ENCODE measurements at places on chromosomes 16 and 17.
A peak's percentile ranks its signal among the peaks of the same experiment; 100 is the strongest.

- no peak for DNase-seq
Observed at GRCh38 chr17:15657868-15658267, 26.2 kb downstream of the TRIM16 start.

DNA sequence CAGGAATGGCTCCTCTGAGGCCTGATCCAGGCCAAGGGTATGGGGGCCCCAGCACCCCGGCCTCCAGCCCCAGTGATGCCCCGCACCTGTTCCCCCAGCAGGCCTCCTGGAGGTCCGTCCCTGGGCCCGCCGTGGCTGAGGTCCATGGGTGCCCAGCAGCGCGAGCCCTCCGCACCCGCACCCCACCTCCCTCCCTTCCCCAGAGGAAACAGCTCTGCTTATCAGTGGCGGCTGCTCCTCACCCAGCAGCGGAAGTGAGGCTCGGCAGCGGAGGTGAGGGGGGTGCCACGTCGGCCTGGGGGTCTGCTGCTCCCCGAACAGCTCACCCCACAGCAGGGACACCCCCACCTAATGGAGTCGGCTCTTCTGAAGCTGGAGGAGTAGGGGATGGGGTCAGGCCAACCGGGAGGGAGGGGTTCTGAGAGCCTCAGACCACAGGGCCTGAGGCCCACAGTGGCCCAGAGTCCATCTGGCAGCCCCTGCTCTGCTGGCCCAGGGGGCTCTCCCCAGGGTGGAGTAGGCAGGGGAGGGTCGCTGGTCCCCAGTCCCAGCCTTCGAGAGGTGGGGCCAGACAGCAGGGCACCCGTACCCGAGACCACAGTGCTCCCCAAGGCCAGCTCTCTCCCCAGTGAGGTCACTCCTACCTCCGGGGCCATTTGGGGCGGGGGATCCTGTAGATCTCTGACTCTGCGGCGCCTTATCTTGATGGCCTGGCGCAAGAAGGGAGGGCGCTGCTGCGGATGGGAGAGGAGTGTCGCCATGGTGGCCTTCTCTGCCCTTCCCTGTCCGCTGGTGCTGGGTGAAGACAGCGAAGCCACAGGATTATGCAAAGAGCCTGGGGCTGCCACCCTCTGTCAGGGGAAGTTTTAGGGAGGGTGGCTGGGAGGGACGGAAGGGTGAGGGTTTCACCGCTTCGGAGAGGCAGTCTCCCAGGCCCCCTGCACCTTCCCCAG, at the start of gene UNC13D:
Gene UNC13D, minus strand, starts transcription at position 828 of the 953 bp plus-strand sequence. Its CDS starts 67 bp downstream, at position 761.
- DNase-seq: no peak

GRCh38 chr17:38872027-38872511, 2.2 kb downstream of the LASP1 start:
- no peak for DNase-seq

GRCh38 chr17:3730881-3731429, 7.3 kb downstream of the HASPIN start:
- peak; percentile 30 for DNase-seq

GRCh38 chr17:46264456-46265198, 30.3 kb upstream of the LRRC37A start:
- DNase-seq: peak; percentile 54

DNA sequence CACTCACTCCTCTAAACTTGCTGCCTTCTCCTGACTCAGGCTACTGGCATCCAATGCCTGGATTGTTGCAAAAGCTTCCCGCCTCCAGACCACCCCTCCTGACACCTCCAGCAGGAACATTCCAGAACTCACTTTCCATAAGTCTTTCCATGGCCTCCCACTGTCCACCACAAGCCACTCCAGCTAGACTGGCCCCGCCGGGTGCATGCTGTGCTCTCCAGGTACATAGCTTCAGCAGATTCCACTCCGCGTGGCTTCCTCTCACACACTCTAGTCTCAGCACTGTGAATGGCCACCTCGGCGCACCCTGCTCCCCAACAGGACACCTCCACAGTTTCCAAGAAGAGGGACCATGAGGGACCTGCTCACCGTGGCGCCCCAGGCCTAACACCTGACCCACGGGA, 25.9 kb upstream of the FAAP100 start:
- no peak for DNase-seq

DNA sequence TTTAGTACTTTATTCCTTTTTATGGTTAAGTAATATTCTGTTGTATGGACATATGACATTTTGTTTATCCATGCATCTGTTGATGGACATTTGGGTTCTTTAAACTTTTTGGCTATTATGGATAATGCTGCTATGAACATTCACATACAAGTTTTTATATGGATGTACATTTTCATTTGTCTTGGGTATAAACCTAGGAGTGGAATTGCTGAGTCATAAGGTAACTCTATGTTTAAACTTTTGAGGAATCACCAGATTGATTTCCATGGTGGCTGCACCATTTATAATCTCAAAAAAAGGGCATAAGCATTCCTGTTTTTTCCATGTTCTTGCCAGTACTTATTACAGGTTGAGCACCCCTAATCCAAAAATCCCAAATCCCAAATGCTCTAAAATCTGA, 90.3 kb upstream of the CRHR1 start:
- DNase-seq: no peak

DNA sequence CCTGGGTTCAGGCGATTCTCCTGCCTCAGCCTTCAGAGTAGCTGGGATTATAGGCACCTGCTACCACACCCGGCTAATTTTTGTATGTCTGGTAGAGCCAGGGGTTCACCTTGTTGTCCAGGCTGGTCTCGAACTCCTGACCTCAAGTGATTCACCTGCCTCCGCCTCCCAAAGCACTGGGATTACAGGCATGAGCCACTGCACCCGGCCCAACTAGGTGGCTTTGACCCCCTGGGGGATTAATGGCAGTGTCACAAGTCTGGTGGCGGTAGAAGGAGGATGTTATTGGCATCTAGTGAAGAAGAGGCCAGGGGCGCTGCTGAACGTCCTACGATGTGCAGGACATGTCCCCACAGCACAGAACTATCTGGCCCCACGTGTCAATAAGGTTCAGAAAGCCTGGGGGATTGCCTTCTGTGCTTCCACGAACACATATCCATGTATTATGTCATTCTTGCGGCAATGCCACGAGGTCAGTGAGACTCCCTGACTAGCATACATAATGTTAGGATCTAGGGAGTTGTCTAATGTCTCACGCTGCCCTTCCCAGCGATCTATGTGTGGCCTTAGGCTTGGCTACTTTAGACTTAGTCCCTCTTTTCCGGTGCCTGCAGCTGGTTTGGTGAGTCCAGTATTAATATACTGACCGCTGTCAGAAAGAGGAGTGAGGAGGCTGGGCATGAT, 75.8 kb downstream of the ABCC6 start:
- no peak for DNase-seq

DNA sequence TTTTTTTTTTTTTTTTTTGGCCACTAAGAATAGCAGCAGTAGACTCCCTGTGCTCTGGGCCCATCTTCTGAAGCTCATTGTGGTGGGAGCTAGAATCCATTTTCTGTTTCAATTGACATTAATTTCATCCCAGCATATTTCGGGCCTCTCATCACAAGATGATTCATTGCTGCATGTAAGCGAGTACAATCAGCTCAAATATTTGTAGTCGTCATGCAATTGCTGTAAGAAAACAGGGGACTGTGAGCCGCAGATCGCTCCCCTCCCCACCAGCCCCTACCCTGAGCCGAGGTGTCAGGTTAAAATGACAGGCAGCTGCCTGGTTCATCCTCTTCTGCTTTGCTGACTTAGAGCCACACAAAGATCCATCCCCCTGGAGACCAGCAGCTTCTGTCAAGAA, 358.8 kb upstream of the CDH5 start:
- DNase-seq: peak; percentile 24

GRCh38 chr17:142876-143784, 5.8 kb downstream of the SCGB1C2 start:
- DNase-seq: no peak

- no peak for DNase-seq
Observed at GRCh38 chr17:44782326-44782850, 23.6 kb downstream of the ADAM11 start.

DNA sequence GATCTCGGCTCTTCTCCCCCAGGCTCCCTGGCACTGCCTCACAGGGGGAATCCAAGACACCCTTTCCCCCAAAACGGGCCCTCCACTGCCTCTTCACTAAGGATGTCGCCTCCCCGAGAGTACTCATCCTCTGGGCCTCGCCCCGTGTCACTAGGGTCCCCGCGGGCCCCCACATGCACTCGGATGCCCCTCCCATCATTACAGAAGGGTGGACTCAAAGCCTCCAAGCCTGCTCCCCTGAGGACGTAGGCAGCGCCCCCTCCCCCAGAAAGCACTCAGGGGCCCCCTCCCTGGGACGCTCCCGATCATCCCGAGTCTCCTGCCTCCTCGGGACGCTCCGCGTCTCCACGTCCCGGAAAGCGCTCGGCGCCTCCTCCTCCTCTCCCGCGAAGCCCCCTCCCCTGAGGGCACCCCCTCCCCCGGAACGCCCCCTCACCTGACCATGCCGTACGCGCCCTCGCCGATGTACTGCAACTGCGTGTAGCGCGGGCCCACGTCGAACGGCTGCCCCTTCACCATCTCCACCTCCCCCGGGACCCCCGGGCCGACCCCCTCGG, 338 bp downstream of the MAPK3 start:
- peak; percentile 28 for DNase-seq

DNA sequence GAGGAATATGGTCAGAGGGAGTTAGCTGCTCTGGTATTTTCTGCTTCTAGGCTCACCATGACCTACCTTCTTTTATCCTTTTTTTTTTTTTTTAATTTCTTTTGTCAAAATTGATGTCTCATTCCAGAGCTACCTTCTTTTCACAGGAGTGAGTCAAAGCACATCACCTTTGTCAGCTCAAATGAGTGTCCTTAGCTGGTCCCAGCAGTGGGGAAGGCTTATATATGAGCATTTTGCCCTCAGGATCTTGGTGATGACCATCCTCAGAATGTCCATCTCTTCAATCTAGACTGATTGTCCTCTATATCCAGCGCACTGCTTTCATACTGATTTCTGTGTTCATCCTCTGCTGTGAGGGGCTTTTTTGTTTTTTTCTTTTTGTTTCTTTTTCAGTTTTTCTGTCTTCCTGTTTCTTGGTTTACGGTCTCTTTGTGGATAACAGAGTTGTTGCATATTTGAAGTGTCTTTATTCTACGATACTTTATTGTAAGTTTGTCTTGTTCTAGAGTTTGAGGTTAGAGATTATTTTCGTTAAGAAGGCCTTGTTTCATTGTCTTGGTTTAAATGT, 24.9 kb downstream of the CBFB start:
- DNase-seq: no peak

- no peak for DNase-seq
Observed at GRCh38 chr16:51592001-51592501, 441.0 kb upstream of the SALL1 start.

GRCh38 chr17:72407931-72408330, 287.1 kb downstream of the SOX9 start:
- DNase-seq: no peak

GRCh38 chr17:16287563-16288027, 65.7 kb downstream of the CENPV start:
- DNase-seq: peak; percentile 84

DNA sequence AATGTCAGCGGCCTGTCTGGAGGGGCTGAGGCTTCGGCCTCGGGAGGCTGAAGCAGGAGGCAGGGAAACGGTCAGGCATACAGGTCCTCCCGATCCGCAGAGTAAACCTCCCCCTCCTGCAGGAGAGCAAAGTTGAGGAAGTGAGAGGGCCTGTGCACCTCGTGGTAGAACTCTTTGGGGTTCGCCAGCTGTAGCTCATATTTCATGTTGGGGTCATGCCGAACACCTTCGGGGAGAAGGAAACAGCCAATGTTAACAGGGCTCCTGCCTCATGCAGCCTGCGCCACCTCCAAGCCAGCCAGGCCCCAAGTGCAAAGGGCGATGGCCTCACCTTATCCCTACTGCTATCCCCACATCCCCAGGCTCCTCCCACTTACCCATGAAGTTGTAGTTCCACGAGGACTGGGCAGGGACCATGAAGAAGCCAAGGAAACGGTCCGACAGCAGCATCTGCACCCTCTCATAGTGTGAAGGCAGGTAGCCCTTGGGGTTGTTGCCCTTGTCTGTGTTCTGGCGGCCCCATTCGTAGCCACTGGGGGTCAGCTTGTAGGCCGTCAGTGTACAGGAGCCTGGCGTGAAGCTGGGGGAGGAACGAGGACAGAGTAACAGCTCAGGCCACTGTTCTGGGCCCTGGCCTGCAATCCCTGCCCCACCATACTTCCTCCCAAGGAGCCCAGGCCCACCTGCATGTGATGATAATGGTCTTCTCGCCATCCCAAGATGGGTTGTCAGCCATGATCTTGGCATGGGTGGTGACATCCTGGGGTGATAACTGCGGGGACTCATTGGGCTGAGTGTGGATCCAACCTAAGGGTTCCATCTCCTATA, 1.3 kb upstream of the RILP start:
- DNase-seq: no peak

GRCh38 chr17:58402679-58403078, 14.7 kb downstream of the RNF43 start:
- no peak for DNase-seq

- DNase-seq: no peak
Observed at GRCh38 chr16:49478107-49478506, 104.5 kb downstream of the C16orf78 start.

- DNase-seq: no peak
Observed at GRCh38 chr16:22239131-22239805, 33.2 kb downstream of the EEF2K start.

DNA sequence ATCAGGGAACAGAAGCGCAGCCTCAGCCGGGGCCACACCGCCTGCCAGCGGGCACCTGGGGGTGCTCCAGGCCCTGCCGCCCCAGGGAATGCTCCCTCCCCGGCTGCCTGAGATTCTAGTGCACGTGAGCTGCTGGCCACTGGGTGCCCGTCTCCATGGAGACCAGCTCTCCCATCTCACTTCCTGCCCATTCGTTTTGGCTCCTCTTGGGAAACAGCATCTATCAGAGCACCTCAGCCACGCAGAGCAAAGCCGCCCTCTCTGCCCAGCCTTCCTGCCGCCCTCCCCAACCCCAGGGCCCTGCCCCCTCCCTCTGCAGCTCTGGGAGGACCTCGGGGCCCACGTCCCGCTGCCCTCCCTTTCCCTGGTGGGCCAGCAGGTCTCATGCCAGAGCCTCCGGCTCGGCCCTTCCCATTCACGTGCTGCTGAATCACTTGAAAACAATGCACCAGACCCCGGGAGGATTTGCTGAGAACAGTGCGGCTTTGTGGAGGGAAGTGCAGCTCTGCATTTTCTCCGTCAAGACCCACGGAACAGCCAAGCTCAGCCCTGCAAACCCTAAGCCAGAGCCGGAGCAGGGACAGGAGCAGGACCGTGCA, 19.4 kb downstream of the CEP295NL start:
- DNase-seq: peak; percentile 98

- no peak for DNase-seq
Observed at GRCh38 chr16:86925067-86925791, 346.9 kb downstream of the FOXL1 start.

GRCh38 chr17:57634713-57635465, 110.2 kb downstream of the CCDC182 start:
- DNase-seq: peak; percentile 51

Measured in foreskin fibroblast (primary cell).